ENCODE measurements at places on chromosomes 1 and 21.

- DNase-seq, result no peak
Measured at GRCh38 chr1:60504206-60504840, 430.8 kb upstream of the C1orf87 start.

DNA sequence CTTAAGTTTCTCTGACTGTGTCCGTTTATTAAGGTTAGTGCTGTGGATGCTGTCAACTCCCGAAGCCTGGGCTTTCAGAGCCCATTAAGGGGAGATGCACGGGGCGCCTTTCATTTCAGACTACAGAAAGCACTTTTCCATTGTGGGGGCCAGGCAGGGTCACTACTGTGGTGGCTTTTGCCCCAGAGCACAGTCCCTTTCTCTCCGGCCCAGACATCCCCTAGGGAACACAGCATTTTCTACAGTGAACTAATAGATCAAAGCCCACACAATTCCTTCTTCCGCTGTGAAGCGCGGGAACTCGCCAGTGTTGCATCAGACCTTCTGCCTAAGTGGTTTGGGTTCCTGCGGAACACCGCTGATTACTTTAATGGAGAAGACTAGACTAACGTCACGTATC, 26.8 kb upstream of the MAP1LC3C start:
- DNase-seq, result no peak

DNA sequence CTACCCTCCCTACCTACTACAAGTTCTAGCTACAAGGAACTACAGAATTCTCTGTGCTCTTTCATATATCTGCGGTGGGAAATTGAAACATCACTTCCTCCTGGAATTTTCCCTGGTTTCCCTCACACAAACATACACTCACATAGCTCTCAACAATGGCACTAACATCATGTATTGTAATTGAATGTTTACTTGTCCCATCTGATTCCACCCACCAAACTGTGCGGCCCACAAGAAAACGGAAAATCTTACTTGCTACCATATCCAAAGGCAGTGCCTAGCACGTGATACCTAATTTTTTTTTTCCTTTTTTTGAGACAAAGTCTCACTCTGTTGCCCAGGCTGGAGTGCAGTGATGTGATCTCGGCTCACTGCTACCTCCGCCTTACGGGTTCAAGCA, 33.9 kb downstream of the NDC1 start:
- no peak for DNase-seq

DNA sequence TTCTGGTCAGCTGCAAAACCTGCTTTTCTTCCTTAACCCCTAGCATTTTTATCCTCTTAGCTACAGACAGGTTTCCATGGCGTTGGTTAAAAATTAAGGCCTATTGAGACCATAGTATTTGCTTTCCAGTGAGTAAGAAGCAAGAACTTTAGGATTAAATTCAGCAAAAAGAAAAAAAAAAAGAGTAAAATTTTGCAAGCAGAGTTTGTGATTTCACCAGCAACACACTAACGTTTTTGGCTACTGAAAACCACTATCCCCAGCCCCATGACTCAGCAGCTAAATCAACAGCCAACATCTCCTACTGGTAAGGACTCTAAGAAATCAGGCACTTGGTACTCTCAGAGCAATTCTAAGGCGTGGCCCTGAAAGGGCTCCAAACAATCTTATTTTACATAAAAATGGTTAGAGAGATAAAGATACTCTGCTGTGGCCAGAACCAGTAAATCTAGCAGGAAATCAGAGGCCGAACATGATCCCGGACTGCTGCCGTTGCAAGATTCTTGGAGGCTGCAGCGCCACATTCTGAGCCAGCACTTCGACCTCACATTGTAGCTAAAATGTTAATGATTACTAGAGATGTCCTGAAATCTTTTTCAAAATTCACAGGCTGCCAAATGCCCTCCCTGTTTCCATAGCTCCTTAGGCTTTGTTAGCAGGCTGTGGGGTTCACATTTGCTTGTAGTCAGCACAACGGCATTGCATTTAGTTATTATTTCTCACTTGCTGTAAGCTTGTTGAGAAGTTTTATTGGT, 1.6 kb upstream of the ENO1 start:
- DNase-seq, result no peak

DNA sequence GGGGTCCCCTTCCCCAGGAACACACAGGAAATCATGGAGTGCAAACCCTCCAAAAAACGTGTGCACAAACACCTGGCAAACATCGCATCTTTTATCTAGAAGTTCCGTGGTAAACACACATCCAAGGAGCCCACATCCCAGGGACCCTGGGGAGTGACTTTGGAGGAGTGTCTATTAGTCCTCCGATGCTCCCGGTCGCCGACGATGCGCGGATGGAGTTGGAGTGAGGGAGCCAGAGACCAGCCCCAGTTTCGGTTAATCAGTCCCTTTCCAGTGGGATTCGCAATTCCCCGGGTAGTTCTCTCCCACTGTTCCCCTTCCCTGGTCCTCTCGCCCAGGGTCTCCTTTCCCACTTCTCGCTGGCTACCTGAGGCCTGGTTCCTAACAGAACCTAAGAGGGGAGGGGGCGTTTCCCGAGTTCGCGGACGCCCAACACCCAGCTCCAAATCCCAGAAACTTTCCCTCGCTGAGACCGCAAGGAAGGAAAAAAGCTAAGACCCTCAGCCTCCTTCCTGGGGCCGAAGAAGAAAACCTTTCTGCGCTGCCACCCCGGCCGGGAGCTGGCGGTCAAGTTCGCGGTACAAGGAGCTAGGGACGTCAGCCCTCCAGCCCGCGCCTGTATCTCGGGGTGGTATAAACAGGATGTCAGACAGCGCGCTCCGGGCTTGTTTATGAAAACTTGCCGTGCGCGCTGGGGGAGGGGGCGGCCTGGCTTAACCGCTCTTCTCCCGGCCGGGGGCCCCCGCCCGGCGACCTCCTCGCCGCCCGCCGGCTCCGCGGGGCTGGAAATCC, 787 bp downstream of the JAK1 start:
- DNase-seq, result peak; percentile 48

- peak; percentile 58 for DNase-seq
Measured at GRCh38 chr1:51926171-51926812, 47.8 kb upstream of the NRDC start.

DNA sequence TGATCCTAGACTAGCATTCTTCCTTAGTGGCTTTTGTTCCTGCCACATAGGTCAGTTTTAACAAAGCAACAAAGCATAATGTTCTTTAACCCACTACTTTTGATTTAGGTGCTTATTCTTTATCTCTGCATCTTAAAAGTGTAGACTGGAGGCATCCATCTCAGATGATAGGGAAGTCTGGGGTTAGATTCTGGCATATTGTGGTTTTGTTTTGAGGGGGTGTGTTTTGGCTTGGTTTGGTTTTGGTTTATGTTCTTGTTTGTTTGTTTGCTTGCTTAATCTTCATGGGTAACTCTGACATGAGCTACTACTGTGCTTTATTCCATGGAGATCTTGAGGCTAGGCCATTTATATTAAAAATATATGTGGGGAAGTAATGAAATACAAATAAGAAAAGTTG, 40.3 kb upstream of the MYOCOS start:
- DNase-seq, result no peak

- no peak for DNase-seq
Measured at GRCh38 chr1:165647517-165647916, 16.5 kb downstream of the MGST3 start.

GRCh38 chr1:170436928-170437327, 95.0 kb upstream of the GORAB start:
- DNase-seq, result no peak

- DNase-seq, result no peak
Measured at GRCh38 chr1:199936441-199936840, 91.1 kb upstream of the NR5A2 start.

DNA sequence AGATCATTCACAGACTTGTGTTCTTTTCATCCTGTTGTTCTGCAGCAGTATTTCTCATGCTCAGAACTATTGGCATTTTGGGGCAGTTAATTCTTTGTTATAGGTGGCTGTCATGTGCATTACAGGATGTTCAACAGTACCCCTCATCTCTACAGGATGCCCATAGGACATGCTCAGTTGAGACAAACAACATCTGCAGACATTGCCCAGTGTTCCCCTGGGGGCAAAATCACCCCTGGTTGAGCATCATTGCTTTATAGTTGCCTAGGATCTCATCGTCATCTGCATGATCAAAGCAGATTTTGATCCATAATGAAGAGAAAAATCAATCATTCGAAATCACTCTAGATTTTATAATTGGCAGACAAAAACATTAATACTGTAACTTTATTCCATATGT, 222.5 kb upstream of the CACYBP start:
- DNase-seq, result no peak

Data from WERI-Rb-1 (cell line).